ENCODE measurements at places on chromosomes 12 and 14.

DNA sequence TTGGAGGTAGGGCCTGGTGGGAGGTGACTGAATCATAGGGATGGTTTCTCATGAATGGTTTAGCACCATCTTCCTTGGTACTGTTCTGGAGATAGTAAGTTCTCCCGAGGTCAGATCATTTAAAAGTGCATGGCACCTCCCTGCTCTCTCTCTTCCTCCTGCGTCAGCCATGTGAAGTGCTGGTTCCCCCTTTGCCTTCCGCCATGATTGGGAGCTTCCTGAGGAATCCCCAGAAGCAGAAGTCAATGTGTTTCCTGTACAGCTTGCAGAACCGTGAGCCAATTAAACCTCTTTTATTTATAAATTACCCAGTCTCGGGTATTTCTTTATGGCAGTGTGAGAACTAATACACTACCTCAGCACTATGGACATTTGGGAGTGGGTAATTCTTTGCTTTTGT, 4.8 kb upstream of the LGMN start:
- no peak for DNase-seq

DNA sequence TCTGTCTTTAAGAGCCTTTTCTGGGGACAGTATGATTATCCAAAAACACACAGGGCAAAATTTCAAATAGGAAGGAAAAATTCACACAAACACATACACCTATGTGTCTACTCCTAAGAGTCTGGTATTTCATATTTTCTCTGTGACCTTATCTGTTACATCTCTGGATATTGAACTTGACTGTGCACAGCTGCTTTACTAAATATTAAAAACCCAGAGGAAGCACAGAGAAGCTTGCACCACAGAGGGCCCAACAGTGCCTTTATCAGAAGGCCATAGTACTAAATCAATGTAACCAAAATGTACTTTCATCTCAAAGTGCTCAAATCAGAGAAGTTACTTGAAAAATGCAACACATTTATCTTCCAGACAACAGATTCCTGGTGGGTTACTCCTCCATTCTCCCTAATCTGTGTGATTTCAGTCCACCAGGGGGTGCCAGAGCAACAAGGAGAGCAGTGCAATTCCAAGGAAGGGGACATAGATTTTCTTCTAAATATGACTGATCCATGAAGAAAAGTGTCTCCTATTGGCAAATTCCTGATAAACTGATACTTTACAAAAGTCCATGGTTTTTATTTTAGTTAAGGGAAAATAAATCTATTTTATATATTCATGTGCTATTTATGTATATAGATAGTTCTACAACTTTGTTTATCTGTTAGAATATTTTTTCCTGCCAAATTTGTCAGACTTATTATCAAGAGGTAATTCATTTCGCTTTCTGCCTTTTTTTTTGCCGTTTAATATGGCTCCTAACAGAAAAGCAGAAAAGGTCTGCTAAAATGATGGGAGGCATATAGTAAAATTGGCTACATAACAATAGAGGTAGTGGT, 617.6 kb downstream of the LRFN5 start:
- DNase-seq, result peak; percentile 61

- no peak for DNase-seq
Observed at GRCh38 chr14:53850714-53851296, 105.8 kb downstream of the BMP4 start.

GRCh38 chr12:81518638-81519037, 240.5 kb downstream of the PPFIA2 start:
- DNase-seq, result no peak
